Stomach (tissue), 19 donors: ENCODE measurements at places on chromosomes 3 and 15. TPM values are rescaled to one million over a fixed set of nuclear protein-coding genes. Genes with fewer than 3 reads are reported as not detected.
A peak's percentile ranks its signal among the peaks of the same experiment; 100 is the strongest.

DNA sequence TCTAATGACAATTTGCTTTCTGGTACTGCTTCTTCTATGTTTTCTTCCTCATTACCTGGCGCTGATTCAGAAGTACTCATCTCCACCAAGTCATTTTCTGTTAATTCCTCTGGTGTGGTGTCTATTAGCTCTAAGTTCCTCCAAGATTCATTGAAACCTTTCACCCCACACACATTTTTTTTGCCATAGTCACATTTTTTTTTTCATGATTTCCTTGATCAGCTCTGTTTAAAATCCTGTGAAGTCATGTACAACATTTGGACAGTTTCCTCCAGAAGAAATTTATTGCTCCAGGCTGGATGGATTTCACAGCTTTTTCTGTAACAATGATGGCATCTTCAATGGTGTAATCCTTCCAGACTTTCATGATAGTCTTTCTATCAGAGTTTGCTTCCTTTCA, 243.2 kb upstream of the VEPH1 start:
- DNase-seq, result no peak

DNA sequence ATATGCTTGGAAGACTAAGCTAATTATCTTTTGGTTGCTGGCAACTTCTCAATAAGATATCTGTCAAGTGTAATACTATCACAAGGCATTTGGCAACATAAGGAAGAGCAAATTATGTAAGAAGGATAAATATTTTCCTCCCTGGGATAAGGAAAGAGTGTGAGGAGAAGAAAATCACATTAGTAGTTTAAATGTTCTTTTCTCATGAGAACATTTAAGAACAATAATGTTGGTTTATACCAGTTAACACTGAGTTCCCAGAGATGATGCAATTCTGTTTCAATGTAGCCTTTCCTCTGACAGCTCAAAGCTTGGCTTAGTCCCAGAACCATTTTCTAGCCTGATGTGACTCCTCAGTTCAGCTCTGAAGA, 66.1 kb upstream of the NPHP3 start:
- no peak for DNase-seq

GRCh38 chr15:84736375-84736774, 12.0 kb upstream of the ZNF592 start:
- DNase-seq, result peak; percentile 38

DNA sequence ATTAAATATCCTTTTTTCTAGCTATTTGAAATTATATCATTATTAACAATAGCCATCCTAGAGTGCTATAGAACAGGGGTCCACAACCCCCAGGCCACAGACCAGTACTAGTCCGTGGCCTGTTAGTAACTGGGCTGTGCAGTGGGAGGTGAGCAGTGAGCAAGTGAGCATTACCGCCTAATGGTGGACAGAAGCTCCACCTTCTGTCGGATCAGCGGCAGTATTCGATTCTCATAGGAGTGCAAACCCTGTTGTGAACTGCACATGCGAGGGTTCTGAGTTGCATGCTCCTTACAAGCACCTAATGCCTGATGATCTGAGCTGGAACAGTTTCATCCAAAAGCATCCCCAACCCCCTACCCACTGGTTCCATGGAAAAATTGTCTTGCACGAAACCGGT, 11.7 kb downstream of the CLDN16 start:
- no peak for DNase-seq

DNA sequence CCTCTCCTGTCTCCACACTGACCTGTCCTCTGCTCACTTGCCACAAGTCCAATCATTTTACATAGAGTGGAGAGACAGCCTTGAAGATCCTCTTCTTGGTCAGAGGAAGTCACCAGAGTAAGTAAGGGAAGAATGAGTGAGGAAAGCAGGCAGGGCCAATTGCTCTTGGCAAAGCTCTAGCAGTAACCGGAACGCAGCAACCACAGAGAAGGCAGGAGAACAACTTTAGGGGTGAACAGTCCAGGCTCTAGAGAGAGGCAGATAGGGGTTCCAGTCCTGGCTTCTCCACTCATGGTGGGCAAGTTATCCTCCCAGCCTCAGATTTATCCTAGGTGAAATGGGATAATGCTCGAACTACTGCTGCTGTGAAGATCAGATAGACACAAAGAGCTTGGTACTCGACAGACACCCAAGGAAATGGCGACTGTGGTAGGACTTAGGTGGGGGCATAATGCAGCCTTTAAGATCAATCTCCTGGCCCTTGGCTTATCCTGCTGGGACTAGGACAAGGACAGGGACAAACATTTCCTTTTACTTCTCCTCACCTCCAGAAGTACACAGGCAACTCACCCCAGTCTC, 1.2 kb upstream of the ADAMTSL3 start:
- no peak for DNase-seq

DNA sequence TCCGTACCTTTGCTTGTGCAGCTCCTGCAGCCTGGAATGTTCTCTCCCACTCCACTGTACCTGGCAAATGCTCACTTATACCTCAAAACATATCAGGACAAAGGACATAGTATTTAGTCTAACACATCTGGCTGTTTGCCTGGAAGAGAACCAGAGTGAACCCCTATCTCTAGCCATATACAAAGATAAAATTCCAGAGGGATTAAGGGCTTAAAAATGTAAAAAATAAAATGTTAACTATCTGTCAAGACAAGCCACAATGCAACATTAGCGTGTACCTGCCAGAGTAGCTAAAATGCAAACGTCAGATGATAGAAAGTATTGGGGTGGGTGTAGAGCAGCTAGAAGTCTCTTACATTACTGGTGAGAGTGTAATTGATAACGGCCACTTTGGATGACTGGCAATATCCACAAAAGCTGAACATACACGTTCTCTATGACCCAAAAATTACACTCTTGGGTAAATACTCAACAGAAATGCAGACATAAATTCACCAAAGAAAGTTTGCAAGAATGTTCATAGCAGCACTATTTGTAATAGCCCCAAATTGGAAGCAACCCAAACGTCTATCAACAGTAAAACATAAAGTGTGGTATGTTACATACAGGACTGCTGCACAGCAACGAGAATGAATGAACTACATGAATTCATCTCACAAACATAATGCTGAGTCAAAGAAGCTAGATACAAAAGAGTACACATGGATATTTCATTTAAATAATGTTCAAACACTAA, 18.2 kb upstream of the ADPGK start:
- no peak for DNase-seq

DNA sequence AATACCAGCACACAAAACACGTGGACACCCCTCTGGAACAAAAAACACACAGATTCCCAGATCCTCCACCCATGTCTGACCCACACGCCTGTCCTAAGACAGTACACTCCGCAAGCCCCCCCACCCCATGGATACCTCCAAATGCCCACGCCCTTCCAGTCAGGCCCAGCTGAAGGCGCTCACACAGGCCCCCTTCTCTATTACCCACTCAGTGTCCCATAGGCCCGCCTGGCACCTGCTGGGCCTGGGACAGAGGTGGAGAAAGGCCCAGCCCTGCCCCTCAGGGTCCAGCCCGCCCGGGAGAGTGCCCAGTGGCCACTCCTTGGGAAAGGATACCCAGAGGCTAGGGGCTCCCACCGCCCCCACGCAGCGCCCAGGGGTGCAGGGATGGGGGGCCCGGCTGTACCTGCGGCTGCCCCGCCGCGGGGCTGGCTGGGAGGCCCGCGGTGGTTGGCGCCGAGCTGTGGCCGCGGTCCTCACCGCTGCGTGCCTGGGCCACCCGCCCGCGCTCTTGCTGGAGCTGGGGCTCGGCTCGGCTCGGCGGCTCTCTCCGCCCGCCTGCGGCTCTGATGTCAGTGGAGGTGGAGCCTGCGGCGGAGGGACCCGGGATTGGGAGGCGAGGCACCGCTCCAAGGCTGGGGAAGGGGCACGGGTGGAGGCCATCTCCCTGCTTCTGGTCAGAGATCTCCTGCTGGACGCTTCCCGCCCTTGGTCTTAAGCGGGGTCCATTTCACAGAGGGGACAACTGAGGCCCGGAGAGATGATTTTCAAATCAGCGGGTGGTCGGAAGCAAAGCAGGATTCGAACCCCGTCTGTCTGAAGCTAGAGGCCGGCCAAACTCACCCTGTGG, at the start of gene CAMK1:
TSS of gene CAMK1 (minus strand) at position 522 of the 850 bp plus-strand sequence. CDS start 2,198 bp downstream, outside the sequence.
- peak; percentile 94 for DNase-seq

DNA sequence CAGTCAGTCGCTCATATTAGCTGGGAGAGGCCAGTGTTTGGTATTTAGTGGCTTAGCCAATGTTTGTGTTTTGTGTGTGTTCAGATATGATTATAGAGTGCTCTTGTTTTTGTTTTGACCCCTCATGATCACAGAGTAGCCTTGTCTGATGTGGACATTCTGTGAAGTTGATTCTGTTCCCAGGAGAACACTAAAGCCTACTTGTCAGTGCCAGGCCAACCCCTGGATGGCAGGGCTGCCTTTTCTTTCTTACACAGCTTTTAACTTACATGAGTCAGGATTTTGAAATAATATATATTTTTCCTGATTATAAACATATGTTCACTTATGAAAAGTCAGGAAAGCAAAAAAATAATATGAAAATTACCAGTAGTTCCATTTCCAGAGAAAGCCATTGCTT, 11.9 kb downstream of the CFAP161 start:
- DNase-seq, result no peak

- peak; percentile 15 for DNase-seq
These were observed 145.5 kb downstream of the SMAD6 start for GRCh38 chr15:66847565-66847991.

- no peak for DNase-seq
These were observed 281.5 kb upstream of the DPPA4 start for GRCh38 chr3:109618766-109619378.

- no peak for DNase-seq
These were observed 232.3 kb upstream of the MRPL3 start for GRCh38 chr3:131735116-131735515.

GRCh38 chr3:117084739-117085270, 375.2 kb downstream of the TUSC7 start:
- DNase-seq, result no peak

GRCh38 chr3:10370429-10370828, 49.5 kb upstream of the SEC13 start:
- DNase-seq, result no peak

DNA sequence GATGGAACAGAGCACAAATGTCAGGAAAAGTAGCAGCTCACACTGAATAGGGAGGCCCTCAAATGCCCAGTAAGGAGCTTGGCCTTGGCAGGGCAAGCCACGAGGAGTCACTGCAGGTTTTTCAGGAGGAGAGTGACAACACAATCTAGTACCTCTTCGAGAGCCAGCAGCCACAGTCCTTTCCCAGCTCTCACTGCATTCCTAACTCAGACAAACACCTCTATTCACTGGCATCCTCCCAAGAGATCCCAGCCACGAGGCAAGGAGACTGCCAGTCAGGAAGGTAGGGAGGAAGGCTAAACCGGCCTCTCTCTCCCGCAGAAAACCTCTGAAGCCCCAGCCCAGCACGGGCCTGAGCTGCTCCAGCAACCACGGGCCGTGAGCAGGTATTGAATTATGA, 146.0 kb upstream of the SMAD3 start:
- no peak for DNase-seq

DNA sequence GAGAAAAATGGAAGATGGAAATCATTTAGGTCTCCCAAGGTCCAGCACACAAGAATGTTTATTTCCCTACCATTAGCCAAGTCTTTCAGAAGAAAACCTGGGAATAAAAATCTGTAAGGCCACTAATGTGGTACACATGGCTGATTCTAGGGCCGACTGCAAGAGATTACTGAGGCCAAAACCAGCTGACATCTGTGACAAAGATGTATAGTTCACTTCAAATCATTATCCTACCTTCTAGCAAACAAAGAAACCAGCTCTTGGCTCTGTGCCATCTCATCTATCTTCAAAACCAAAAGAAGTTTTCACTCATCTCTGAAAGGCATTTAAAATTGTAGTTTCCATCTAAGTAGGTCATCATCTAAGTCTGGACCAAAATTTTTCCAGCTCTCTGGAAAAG, 43.9 kb downstream of the ERC2 start:
- no peak for DNase-seq

DNA sequence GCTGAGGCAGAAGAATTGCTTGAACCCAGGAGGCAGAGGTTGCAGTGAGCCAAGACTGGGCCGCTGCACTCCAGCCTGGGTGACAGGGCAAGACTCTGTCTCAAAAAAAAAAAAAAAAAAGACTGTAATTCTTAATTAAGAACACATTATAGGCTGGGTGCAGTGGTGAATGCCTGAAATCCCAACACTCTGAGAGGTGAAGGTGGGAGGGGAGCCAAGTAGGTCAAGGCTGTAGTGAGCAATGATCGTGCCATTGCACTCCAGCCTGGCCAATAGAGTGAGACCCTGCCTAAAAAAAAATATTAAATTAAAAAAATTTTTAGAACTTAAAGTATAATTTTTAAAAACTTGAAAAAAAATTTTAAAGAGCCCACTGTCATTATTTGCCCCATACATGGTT, 13.4 kb upstream of the ARPIN start:
- no peak for DNase-seq

DNA sequence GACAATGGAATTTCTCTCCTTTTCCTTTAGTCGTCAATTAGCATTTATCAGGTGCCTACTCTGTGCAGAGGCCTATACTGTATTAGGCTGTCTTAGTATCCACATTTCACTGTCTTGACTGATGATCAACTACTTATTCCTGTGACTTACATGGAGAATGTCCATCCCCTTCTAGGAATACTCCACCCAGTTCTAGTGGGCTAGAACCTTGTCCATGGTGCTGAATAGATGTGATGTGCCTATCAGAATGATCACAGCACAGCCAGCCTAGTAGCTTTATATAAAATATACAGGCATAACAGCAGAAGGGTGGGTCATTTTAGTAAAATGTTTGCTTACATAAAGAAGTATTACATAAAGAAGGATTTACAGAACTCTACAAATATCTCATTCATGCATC, 621.4 kb downstream of the PDCD6IP start:
- DNase-seq, result peak; percentile 19

DNA sequence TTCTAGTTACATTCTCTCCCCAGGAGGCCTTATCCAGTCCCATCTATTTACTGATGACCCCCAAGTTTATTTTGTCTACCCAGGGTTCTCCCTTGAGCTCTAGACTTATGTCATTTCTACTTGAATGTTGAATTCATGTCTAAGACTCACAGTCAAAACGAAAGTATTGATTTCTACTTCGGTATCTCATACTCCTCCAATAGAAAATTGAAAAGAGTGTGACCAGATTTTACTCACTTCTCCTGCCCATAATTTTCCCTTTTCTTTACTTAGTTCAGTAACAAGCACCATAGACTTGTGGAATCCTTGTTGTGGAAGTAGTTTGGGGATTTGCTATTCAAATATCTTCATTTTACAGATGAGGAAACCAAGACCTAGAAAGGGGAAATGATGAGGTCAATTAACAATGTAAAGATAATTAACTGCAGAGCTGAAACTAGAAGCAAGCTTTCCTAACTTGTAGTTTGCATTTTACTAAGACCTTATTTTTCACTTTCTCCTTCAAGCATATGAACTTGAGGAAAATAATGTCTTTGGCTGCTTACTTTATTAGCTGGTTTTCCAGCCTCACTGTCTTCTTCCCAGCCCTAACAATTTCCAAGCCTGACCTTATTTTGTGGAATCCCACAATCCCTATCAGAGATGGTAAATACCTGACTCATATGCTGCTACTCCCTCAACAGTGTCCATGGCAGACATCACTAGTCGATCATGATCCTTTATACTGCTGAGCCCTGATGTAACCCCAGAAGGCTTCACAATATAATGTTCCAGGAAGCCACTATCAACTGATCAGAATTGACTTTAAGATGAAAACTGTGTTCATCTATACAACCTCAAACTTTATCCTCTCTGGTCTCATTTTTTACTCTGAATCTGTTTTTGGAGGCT, 123.9 kb upstream of the AGBL1 start:
- no peak for DNase-seq

Gene CLCN2
- total RNA-seq, result 4.2 TPM

Gene ISLR
- total RNA-seq, result 28.6 TPM

Gene STARD5
- total RNA-seq, result 157 TPM

Gene CNTN3
- 17.1 TPM for total RNA-seq

Gene HTR3E
- total RNA-seq, result not detected

Gene CLEC3B
- 73.6 TPM for total RNA-seq

Gene CYP1A2
- not detected for total RNA-seq

Gene GHSR
- not detected for total RNA-seq

Gene RCN2
- total RNA-seq, result 37.9 TPM
